ENCODE measurements at places on chromosomes 2 and 18. TPM values are rescaled to one million over a fixed set of nuclear protein-coding genes. Genes with fewer than 3 reads are reported as not detected.

Gene RGPD5
- 16.7 TPM for total RNA-seq

Gene SPATA3
- not detected for total RNA-seq

Gene SMARCAL1
- total RNA-seq: 31.8 TPM

Gene TBR1
- total RNA-seq: not detected

Gene CGREF1
- not detected for total RNA-seq

DNA sequence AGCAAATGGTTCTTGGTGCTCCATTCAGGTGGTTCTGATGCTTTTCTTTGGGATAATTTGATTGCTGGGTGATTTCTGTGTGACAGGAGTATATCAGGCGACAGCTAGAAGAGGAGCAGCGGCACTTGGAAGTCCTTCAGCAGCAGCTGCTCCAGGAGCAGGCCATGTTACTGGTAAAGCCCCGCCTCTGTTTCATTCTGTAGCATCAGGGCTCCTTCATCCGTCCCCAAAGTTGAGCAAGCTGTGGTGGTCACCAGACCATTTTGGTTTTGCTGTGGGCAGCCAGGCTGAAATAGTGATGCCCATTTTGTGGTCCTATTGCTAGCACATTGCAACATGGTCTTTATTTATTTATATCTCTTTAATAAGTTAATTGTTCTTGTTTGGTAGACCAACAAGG, 132.8 kb upstream of the IL1R2 start:
- no peak for DNase-seq

GRCh38 chr2:102065675-102066252, 74.0 kb downstream of the IL1R2 start:
- peak; percentile 52 for DNase-seq

DNA sequence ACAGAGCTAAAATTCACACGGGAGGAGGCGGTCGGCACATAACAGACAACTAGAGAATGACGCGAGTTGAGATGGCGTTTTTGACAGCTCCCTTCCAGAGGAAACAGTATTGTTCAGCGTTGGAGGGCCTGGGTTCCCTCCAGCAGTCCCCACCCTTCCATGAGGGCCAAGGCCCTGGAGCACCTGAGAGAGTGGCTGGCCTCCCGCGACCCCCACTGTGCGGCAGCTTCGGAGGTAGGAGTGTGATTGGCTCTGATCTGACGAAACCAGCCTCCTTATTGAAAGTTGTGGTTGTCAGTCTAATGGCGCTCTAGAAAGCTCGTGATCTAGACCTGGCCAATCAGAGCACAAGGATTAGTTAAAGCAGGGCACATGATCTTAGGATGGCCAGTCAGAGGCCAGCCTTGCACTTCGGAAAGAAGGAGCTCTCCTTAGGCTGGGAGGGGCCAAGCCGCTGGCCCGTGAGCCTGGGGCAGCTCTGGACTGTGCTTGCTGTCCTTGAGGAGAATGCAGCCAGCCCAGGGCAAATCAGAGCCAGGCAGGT, 104.5 kb upstream of the CELF4 start:
- DNase-seq: no peak

DNA sequence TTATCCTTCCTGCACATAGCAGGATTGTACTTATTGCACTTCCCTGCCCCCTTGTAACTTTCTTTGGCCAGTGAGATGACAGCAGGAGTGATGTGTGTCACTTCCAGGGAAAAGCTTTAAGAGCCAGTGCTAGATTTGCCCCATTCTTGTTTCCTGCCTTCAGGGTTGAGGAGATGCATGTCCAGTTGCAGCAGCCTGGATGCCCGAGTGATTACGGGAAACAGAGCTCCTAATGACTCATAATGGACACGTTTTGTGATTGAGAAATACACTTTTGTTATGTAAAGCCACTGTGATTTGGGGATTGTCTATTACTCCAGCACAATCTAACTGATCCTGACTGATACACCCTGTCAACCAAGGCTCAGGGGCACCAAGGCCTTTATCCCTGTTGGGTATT, 5.0 kb upstream of the TET3 start:
- peak; percentile 85 for DNase-seq

- no peak for DNase-seq
Observed at GRCh38 chr2:2890901-2891300, 486.7 kb downstream of the EIPR1 start.

- peak; percentile 7 for DNase-seq
Observed at GRCh38 chr2:182767578-182767977, 51.5 kb downstream of the DNAJC10 start.
